ENCODE measurements at places on chromosomes 5 and 9.

DNA sequence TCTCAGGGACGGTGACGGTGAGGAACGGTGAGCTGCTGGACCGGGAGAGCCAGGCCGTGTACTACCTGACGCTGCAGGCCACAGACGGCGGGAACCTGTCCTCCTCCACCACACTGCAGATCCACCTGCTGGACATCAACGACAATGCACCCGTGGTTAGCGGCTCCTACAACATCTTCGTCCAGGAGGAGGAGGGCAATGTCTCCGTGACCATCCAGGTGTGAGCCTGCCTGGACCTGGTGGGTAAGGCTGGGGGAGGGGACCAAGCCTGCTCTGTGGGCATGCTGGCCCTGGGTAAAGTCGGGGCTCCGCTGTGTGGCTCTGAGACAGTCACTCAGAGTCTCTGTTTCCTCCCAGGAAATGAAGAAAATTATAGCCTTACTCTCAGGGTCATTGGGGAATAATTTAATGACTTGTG lies 29.3 kb downstream of the CDHR2 start:
- peak; percentile 42 for DNase-seq

- no peak for DNase-seq
Observed at GRCh38 chr9:123347289-123348060, 8.5 kb upstream of the CRB2 start.

- no peak for DNase-seq
Observed at GRCh38 chr9:31908891-31909480, 475.5 kb upstream of the ACO1 start.

DNA sequence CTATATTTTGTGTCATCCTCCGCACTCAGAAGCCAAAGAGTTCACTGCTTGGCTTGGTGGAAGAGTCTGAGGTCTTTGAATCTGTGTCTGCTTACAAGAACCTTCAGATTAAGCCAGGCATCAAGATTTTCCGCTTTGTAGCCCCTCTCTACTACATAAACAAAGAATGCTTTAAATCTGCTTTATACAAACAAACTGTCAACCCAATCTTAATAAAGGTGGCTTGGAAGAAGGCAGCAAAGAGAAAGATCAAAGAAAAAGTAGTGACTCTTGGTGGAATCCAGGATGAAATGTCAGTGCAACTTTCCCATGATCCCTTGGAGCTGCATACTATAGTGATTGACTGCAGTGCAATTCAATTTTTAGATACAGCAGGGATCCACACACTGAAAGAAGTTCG lies 19.2 kb downstream of the TIGD6 start:
- DNase-seq, result no peak

GRCh38 chr9:88759364-88759763 lies 224.4 kb downstream of the NXNL2 start:
- DNase-seq, result no peak

GRCh38 chr5:130168211-130168610 lies 263.9 kb downstream of the CHSY3 start:
- DNase-seq, result no peak

DNA sequence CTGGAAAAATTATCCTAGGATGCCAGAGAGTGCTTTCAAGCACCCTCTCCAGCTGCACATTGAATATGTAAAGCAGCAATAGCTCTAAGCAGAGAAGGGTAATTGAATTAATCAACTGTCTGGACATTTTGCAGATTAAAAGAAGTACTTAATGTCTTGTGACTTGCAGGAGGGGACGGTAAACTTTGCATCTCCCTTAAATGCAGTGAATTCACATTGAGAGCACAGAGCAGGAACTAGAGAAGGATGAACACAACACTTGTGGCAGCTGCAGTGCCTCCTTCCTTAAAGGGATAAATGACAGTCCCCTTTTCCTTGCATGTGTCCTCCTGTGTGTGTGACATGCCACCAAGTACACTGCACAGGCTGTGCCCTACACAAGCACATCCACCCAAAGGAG lies 7.4 kb upstream of the CDK5RAP2 start:
- no peak for DNase-seq

- no peak for DNase-seq
Observed at GRCh38 chr5:89351222-89351621, 468.2 kb upstream of the MEF2C start.

- DNase-seq, result no peak
Observed at GRCh38 chr5:98643569-98643968, 129.9 kb upstream of the RGMB start.

DNA sequence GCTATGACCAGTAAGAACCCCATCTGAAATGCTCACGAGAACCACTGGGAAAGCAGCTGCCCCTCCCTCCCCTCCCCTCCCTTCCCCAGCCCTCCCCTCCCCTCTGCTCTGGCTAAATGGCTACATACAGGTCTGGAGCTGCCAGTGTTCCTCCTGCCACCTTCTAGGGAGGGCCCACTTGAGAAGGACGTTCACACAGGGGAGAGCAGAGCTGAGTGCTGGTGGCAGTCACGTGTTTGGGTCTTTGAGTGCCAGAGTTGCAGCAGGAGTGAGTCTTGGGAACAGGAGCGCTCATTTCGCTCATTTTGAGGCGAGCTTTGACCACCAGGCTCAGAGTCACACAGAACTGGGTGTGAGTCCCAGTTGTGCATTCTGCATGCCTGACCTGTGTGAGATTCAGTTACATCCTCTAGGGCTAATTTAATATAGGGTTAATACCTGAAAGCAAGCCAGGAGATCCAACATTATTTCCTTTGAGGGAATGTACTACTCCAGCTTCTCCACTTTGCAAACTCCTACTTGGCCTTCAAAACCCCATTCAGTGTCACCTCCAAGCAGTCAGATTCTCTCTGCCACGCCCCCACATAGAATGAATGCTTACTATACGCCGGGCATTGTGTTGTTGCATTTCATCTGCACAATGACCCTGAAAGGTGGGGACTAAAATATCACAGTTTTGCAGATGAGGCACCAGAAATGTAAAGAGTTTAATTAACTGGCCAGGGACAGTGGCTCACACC lies 25.1 kb downstream of the CPLX2 start:
- no peak for DNase-seq

DNA sequence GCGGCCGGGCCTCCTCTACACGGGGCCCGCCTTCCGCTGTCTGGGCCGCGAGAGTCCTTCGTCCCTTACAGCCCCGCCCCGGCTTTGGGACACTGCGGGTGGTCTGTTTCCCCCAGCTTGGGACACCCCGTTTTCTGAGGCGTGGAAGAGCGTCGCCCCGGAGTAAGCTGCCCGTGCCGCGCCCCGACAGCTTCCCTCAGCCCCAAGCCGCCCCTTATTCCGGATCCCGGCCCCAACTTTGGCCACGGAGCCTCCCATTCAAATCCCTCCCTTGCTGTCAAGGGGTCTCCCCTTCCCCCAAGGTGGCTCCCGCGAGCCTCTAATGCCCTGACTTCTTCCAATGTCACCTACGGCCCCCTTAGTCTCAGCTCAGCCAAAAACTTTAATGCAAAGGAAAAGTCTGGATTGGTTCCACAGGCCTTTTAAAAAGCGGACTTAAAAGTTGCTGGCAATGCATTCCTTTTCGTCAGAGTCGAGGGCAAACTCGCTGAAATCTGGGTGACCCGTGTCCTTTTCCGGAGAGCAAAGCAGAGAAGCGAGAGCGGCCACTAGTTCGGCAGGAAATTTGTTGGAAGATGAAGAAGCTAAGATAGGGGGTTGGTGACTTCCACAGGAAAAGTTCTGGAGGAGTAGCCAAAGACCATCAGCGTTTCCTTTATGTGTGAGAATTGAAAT lies 19.8 kb downstream of the EXOSC2 start:
- DNase-seq, result peak; percentile 5

GRCh38 chr5:171634511-171634910 lies 151.1 kb upstream of the SMIM23 start:
- no peak for DNase-seq

DNA sequence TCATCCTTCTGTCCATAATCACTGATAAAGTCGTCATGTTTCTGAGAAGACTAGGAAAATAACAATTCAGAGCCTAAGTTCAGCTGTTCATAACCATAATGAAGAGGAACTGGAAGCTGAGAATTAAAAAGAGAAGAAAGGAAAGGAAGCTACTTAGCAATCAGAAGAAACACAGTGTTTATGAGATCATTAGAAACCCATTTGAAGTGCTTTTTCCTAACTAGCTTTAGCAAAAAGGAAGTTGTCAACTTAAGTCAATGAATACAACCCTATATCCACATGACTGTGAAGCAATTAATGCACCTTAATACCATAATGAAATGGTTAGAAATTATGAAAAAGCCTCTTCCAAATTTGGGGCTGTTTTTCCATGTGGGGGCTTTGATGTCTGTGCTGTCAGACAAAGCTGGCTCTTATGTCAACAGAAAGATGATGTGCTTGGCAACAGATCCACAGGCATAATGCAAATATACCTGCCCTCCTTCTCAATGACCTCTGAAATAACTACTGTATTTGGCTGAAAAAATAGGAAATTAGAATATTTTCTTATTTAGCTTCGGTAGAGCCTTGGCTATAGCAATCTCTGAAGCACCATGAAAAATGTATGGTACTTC lies 463.5 kb downstream of the RASEF start:
- DNase-seq, result no peak

- no peak for DNase-seq
Observed at GRCh38 chr5:159005062-159005461, 94.7 kb downstream of the EBF1 start.

DNA sequence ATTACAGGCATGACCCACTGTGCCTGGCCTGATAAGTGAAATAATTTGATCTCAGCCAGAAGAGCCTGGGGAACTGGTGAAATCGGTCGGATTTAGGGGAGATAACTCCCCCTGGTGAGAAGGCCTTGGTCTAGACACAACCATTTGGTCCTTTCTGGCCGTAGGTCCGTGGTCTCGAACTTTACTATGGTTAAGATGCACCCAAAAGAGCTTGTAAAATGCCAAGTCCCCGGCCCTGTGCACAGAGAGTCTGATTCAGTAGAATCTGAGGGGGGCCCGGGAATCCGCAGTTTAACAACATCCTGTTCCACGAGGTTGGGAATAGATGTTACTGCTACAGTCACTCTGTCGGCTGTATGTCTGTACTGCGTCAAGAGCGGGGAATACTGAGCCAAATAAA lies 140.7 kb downstream of the C9orf50 start:
- DNase-seq, result no peak

- no peak for DNase-seq
Observed at GRCh38 chr5:159777049-159777660, 139.1 kb upstream of the ADRA1B start.

- DNase-seq, result no peak
Observed at GRCh38 chr9:78437296-78437695, 140.4 kb downstream of the PSAT1 start.

GRCh38 chr9:97975376-97975775 lies 7.8 kb upstream of the ANP32B start:
- DNase-seq, result no peak

- no peak for DNase-seq
Observed at GRCh38 chr5:43063721-43064171, 23.6 kb upstream of the ANXA2R start.

DNA sequence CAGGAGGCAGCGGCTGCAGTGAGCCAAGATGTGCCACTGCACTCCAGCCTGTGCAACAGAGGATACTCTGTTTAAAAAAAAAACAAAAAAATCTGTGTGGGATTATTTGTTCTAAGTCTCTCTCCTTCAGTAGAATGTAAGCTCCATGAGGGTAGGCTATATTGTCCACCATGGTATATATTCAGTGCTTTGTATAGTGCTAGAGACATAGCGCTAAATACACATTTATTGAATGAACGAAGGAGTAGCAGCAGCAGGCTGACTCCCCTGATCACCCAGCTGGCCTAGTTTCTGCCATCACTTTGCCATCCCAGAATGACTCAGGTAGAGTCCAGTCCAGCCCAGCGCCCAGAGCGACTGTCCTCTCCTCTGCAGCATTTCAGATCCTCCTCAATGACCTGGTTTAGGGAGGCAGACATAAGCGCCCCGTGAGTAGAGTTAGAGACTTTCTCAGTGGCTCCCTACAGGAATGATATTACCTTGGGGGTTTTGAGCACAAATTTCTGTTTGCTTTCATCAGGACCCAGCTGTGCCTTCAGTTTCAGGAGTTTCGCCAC lies 716 bp downstream of the HARS1 start:
- DNase-seq, result no peak

GRCh38 chr9:127873223-127873691 lies 4.2 kb downstream of the AK1 start:
- DNase-seq, result no peak

DNA sequence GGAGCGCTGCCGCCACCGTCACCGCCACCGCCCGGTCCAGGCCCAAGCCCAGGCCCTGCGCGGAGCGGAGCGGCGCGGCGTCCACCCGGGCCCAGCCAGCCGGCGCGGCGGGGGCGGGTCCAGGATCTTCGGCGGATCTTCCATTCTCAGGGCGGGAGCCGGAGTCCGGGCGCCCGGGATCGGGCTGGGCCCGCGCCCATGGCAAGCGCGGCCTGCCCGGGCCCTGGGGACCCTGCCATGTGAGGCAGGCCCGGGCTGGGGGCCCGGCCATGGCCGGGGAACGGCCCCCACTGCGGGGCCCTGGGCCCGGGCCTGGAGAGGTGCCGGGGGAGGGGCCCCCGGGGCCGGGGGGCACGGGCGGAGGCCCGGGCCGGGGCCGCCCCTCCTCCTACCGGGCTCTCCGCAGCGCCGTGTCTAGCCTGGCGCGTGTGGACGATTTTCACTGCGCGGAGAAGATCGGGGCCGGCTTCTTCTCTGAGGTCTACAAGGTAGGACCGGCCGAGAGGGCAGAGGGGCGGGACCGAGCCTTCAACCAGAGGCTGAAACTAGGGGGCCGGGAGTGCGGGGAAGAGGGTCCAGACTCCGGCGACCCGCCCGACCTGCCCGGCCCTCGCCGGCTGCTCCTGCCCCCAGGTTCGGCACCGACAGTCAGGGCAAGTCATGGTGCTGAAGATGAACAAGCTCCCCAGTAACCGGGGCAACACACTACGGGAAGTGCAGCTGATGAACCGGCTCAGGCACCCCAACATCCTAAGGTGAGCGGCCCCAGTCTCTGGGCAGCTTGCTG lies 482 bp downstream of the TESK1 start:
- DNase-seq, result peak; percentile 62

DNA sequence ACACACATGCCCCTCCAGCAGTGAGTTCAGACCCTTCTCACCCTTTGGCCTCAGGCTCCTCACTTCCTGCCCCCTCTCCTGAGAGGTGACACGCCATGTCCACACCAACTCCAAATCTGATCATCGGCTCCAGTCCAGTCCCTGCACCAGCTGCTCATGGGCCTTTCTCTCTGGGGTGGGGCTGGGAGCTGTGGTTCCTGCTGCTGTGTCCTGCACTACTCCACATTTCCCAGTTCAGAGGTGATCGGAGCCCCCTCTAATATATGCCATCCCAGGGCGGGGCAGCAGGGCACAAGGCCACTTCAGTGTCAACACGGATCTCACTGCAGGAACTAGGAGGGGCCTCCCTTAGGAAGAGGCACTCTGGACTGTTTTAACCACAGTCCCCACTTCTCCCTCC lies 91.5 kb downstream of the ADAMTS2 start:
- DNase-seq, result no peak

DNA sequence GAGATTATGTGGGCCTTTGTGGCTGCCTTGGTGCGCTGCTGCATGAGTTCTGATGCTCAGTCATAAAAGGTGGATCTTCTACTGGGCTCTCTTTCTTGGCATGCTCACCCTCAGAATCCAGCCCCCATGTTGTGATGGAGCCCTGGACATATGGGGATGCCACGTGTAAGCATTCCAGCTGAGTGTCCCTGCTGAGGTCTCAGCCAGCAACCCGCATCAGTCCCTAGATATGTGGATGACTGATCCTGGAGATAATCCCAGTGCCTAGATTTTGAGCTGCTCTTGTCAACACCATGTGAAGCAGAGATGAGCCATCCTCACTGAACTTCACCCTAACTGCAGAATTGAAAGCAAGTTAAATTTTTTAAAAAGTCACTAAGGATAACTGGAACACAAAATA lies 390.1 kb downstream of the DMRT2 start:
- no peak for DNase-seq

Data from CD4-positive, alpha-beta memory T cell (primary cell).